ENCODE measurements at places on chromosomes 5 and 9.

GRCh38 chr9:126883636-126884035 is 23.2 kb downstream of the ZBTB34 start:
- no peak for DNase-seq

GRCh38 chr5:5932824-5933223 is 445.5 kb downstream of the MED10 start:
- DNase-seq: no peak

GRCh38 chr5:78757269-78758053 is 108.9 kb upstream of the LHFPL2 start:
- no peak for DNase-seq

GRCh38 chr5:26569241-26569928 is 469.0 kb downstream of the CDH9 start:
- DNase-seq: no peak

DNA sequence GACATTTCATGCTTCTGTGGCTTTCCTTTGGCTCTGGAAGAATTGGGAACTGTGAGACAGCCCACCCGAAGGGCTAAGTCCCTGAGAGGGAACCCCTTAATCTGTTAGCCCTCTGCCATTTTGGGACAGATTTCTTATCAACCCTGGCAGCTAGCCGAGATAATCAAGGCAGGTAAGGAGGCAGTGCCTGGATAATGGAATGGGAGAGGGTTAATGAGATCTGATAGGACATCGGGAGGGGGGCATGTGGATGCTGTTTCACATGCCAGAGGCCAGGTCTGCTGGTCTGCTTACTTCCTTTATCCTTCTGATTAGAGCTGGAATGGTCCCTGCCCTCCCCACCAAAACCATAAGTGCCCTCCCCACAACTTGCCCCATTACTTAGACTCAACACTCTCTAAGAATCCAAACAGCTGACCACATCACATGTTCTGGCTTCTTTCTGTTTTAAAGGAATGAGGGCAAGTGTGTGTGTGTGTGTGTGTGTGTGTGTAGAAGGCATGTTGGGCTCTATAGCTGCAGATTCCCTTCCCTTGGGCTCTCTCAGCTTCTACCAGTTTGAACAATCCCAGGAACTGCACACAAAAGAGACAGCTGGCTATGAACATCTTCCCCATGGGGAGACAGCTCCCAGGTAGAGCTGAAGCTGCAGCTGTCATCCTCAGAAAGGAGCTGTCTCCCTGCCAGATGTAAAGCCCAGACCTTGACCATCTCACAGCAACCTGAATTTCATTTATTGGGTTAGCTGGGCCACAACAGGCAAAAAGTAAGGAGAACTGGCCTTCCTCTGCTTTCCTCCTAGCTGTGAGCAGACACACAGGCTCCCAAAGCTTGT is 221.3 kb downstream of the PIK3R1 start:
- no peak for DNase-seq

DNA sequence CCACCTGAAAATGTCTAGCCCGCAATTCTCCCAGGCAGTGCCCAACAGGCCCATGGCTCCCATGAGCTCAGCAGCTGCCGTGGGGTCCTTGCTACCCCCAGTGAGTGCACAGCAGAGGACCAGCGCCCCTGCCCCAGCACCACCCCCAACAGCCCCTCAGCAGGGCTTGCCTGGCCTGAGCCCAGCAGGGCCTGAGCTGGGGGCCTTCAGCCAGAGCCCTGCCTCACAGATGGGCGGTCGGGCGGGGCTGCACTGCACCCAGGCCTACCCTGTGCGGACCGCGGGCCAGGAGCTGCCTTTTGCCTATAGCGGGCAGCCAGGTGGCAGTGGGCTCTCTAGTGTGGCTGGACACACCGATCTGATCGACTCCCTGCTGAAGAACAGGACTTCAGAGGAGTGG is 19.3 kb upstream of the LTC4S start:
- DNase-seq: no peak

GRCh38 chr5:120605325-120606079 is 141.4 kb downstream of the PRR16 start:
- no peak for DNase-seq

- no peak for DNase-seq
Observed at GRCh38 chr9:135789838-135790291, 87.9 kb downstream of the KCNT1 start.

GRCh38 chr5:142356349-142356715 is 31.5 kb upstream of the SPRY4 start:
- no peak for DNase-seq

DNA sequence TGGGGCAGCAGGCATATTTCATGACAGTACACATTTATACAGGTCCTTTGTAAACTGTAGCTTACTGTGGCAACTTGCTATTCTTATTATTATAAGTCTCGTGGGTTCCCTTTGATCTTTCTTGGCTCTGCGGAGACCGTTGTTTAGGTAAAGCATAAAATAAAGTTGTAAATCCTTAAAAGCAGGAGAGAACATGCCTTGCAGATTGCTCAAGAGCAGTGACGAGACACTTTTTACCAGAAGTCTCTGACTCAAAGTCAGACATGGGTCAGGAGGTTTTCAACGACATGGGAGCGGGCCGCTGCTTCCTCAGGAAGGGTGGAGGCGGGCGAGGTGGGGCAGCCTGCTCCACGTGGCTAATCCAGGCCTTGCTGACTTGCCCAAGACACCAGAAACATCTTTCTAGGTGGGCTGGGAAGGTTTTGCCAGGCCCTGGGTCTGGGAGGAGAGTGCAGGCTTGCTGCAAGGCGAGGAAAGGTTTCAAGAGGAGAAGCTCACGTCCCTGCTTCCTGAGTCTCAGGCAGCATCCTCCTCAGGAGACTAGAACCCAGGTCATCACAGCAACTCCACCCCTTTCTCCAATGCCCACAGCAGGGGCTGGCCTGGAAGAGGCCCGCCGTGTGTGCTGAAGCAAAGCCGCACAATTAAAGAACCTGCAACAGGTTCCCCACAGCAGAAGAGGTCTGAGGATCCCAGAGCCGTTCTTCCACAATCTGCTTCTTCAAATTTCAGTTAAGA is 6.5 kb downstream of the TBC1D2 start:
- DNase-seq: no peak

GRCh38 chr5:56358703-56359681 is 125.9 kb upstream of the ANKRD55 start:
- DNase-seq: no peak

DNA sequence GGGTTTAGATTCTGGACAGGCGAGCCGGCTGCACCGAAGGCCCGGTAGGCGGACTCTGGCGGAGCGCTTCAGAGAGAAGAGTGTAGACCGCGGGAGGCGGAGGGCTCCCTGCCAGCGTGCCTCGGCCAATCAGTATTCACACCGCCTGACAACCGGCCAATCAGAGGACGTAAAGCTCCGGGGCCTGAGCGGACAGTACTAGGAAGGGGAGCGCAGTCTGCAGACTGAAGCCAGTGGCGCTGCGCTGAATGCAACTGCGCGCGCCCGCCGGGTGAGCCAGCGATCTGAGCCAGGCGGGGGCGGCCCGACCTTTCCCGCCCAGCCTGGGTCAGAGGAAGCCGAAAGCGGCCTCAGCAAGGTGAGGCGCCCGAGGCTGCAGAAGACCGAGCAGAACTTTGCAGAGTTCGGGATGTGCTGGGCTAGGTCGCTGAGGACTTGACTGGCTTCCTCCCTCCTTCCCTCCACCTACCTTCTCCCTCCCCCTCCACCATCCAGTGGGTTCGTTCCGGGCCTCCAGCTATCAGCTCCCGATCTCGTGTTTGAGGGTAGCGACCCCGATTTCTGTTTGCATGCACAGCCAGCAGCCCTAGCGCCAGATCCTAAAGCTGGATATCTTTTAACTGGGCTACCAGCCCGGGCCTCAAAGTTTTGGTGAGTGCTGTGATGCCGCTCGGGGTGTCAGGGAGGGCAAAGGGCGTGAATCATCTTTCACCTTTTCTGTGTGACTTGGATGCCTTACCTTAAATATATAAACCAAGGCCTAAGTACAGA is at the start of gene DMRT2:
TSS of gene DMRT2 (plus strand) at position 233 of the 771 bp plus-strand sequence. CDS start 1,257 bp downstream, outside the sequence.
- no peak for DNase-seq

- no peak for DNase-seq
Observed at GRCh38 chr9:4508246-4508906, 18.1 kb downstream of the SLC1A1 start.

DNA sequence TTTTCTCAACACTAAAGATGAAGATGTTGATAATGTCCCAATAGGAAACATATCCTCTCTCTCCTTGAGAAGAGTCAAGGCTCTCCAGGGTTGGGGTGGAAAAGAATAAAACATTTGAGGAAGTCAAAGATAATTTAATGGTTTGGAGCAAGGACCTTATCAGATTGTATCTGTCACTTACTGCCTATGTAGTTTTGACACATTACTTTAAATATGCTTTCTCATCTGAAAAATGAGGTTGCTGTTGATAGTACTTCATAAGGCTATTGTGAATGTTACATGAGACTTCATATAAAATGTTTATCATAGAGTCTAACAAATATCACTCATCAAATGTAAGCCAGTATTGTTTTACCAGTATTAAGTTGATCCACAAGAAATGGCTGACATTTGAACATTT is 48.7 kb downstream of the BAAT start:
- no peak for DNase-seq

GRCh38 chr5:125219710-125220109 is 473.3 kb upstream of the ZNF608 start:
- no peak for DNase-seq

DNA sequence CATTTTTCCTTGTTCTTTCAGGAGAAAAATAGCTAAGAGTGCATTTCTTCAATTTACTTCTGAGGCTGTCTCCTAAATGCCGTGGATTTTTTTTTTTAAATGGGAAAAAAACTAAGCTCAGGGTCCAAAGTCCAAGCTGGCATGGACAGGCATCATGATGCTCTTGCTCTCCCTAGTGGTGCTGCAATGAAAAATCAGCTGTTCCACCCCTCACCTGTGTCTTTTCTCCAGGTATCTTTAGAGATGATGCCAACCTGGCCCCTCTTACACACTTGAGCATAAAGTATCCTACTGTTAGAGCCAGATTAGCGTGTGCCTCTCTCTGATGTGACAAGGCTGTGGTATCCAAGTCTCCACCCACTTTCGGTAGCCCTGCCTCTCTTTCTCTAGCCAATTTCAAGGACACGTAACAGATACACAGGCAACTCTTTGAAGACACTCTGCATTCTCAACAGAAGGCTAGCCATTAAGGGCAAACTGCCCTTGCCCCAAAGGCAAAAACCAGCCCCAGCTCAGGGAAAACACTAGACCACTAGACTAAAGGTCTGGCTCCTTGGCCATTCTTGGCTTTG is 208.8 kb downstream of the SAXO1 start:
- DNase-seq: no peak

DNA sequence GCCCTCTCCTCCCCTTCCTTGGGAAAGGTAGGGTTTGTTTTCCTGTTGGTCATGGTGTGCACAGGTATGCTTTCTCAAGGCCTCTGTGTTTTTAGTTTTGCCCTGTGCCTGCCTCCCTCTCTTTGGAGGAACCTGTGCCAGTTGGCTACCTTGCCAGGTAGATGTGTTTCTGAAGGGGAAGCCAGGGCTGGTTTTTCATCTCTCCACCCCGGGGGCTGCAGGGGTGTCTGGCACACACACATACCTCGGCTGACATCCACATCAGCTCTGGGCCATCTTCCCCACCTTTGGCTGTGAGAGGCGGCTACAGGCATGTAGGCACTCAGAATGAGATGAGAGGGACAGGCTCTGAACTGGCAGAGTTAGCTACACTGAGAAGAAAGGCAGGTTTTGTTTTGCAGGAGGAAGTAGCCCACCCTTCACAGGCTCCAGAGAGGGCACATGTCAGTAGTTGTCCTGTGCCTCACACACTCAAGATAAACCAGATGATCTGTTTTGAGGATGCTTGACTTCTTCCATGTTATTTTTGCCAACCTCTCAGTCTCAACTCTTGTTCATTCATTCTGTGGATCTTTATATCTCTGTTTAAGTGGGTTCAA is 9.7 kb downstream of the RGMB start:
- DNase-seq: no peak

DNA sequence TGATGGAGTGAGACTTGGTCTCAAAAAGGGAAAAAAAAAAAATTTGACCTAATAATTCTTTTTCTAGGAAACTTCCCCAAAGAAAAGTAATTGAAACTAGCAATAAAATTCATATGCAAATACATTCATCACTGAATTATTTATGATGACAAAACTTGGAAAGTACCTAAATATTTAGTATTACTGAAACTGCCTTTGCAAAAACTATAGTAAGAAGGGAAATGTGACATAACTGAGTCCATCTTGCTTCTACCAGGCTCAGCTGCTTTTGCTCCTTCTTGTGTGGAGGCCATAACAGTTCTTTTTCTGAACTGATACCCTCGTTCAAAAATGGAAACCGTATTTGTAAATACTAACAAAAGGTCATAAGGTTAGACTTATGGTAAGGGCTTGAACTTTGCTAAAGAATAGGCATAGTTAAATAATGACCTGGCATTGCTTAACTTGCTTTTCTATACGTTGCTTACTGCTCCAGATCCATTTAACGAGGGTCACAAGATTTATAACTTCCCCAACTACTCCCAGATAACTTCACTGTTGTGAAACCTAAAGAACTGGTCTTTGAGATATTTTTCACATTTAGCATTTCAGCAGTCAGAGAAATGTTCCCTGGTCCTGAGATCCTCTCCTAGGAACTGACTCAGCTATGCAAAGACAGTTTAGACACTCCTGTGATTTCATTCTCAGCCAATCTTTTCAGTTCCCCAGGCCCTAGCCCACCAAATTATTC is 68.4 kb downstream of the CFAP95 start:
- no peak for DNase-seq

- DNase-seq: no peak
Observed at GRCh38 chr5:109450129-109450877, 40.5 kb upstream of the PJA2 start.

- no peak for DNase-seq
Observed at GRCh38 chr9:126689027-126689825, 75.5 kb downstream of the LMX1B start.

- no peak for DNase-seq
Observed at GRCh38 chr9:89854715-89855475, 250.1 kb downstream of the GADD45G start.

DNA sequence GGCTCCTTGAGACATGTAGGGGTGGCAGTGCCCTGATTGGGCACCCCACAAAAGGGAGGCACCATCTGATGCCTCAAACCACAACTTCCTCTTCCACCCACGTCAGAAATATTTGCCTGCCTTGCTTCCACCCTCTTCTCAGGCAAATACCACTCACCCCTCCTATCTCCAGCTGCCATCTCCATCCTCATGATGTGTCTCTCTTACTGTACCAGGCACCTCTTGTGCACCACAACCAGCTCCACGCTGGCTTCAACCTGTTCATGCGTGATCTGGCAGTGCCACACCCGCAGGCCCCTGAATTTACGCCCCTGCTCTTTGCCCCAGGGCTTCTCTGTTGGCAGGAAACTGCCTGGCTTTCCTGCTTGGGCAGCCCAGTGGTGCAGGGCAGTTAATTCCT is 87.8 kb upstream of the HSPA9 start:
- no peak for DNase-seq

DNA sequence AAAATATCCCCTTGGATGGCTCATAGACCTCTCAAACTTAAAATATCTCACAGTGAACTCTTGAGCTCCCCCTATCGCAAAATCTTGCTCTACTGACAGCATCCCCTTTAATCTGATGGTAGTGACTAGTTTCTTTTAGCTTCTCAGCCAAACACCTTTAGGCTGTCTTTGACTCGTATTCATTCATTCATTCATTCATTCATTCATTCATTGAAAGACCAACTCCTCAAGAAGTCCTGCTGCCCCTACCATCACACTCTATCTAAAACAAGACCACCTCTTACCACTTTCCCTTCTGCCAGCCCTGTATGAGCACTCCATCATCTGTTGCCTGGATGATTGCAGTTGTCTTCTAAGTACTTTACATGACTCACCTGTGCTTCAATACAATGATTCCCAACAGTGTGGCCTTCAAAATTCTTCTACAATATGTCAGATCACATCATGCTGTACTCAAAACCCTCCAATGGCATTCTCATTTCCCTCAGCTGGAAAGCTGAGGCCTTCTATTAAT is 46.8 kb downstream of the ITGA2 start:
- no peak for DNase-seq

GRCh38 chr9:130579738-130580463 is 524 bp downstream of the FUBP3 start:
- no peak for DNase-seq
